ENCODE measurements at places on chromosomes 5 and 9.
A peak's percentile ranks its signal among the peaks of the same experiment; 100 is the strongest.

DNA sequence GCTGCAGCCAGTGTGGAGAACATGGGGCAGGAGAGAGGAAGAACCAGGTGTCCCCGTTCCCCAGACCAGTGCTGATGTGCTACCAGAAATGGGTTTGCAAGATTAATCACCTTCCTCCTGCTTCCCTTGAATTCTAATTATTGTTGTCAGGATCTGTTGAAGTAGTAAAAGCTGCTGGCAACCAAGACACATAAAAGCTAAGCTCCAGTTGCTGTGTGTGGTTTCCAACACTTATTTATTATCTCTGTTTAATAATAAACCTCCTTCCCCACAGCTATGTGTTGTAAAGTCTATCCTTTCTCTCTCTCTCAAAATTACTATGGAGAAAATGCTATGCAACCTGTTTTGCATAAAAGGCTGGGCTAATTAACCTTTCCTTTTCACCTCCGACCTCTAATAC is 2.3 kb upstream of the RETREG1 start:
- DNase-seq = no peak

- DNase-seq = no peak
These were observed 325.7 kb upstream of the WWC1 start for GRCh38 chr5:167965710-167966109.

DNA sequence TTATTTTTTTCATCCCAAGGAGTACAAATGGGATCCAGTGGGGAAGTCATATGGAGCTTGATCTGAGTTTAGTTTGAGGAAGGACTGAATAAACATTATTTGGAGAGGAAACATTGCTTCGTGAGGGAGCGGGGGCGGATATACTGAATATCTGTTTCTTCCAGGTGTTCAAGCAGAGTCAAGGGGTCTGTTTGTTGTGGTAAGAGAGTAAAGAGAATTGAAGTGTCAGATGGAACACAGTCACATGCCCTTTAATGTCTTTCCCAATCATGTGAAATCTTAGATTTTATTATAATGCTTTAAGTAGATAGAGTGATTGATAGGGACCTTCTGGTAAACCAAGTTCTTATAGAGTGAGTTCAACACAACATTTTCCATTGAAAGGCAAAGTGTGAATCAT is 33.7 kb downstream of the DDX46 start:
- DNase-seq = no peak

GRCh38 chr5:98349251-98349989 is 424.0 kb upstream of the RGMB start:
- peak; percentile 51 for DNase-seq

GRCh38 chr9:83154087-83154736 is 91.3 kb upstream of the RASEF start:
- no peak for DNase-seq

DNA sequence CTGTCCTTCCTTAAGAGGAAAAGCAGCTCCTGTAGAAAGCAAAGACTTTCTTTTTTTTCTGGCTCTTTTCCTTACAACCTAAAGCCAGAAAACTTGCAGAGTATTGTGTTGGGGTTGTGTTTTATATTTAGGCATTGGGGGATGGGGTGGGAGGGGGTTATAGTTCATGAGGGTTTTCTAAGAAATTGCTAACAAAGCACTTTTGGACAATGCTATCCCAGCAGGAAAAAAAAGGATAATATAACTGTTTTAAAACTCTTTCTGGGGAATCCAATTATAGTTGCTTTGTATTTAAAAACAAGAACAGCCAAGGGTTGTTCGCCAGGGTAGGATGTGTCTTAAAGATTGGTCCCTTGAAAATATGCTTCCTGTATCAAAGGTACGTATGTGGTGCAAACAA is 42.3 kb downstream of the NR4A3 start:
- no peak for DNase-seq

DNA sequence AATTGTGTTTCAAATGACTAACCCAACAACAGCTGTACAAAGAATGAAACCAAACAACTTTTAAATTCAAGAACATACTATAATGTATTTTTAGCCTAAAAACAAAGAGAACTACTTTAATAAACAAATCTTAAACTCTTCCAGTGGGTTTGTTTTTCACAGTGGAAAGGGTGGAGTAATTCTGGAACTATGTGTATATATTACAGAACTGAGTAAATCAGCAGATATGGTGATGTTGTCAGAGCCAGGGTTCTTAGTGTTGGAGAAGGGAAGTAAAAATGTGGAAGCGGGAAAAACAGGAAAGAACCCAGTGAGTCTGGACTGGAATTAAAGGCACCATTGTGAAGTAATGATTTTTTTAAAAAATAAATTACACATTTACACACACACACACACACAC is 144.9 kb downstream of the CDK5RAP2 start:
- peak; percentile 89 for DNase-seq

- DNase-seq = no peak
These were observed 198.6 kb upstream of the SH3GL2 start for GRCh38 chr9:17380126-17380861.

DNA sequence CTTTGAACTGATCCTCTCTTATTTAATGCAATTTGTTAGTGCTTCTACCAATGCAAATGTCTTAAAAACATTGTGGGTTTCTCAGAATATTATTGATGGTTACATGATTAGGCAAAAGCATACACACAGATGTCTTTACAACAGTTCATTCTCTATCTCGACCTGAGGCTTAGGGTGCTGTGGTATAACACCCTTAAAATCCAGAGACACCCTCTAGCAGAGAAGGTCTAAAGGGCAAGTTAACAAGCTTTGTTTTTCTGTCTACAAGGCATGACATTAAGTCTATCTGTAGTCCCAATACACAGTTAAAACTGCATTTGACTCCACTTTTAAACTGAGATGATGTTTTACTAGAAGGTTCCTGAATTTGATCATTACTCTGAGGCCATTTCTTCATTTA is 518.7 kb upstream of the MEF2C start:
- DNase-seq = no peak

DNA sequence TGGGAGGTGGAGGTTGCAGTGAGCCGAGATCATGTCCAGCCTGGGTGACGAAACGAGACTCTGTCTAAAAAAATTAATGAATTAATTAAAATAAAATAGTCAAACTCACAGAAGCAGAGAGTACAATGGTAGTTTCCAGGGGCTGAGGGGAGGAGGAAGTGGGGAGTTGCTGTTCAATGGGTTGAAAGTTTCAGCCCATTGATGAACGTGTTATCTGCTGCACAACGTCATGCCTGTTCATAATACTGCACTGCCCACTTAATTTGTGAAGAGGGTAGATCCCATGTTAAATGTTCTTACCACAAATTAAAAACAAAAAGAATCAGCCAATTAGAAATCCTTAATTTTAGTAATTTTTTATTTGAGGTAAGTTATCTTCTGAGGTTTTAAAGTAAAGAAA is 16.4 kb upstream of the RUFY1 start:
- no peak for DNase-seq

GRCh38 chr5:176360894-176361436 is 599 bp downstream of the KIAA1191 start:
- DNase-seq = no peak

GRCh38 chr9:26729187-26729586 is 163.4 kb downstream of the CAAP1 start:
- DNase-seq = no peak

- no peak for DNase-seq
These were observed 286.6 kb downstream of the FER start for GRCh38 chr5:109034306-109034705.

DNA sequence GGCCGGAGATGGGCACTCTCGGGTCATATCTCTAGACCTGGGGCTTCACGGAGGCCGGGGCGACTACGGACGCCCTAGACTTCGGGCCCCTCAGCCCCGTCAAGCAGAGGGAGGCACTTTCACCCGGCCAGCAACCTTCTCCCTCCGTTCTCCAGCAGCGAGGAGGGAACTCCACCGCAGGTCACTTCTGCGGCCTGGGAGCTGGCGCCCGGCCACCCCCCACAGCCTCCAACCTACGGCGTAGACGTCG is 201 bp downstream of the DOLK start:
- DNase-seq = no peak

DNA sequence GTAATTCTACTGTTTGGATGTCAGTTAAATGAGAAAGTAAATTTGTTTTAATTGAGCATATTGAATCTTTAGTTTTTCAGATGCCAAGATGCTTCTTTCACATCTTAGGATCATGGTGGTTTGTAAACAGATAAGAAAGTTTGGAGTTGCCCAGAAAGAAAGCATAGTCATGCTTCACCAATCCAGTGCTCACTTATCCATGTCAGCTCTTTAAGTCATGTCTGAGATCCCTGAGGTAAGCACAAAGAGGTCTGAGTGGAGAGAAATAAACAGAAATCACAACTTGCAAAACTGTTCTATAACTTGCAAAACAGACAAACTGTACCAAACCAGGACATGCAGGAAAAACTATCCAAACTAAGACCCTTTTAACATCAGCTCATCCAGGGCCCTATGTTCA is 87.7 kb downstream of the OSTF1 start:
- peak; percentile 67 for DNase-seq

GRCh38 chr9:494764-495163 is 280.1 kb downstream of the DOCK8 start:
- DNase-seq = no peak

DNA sequence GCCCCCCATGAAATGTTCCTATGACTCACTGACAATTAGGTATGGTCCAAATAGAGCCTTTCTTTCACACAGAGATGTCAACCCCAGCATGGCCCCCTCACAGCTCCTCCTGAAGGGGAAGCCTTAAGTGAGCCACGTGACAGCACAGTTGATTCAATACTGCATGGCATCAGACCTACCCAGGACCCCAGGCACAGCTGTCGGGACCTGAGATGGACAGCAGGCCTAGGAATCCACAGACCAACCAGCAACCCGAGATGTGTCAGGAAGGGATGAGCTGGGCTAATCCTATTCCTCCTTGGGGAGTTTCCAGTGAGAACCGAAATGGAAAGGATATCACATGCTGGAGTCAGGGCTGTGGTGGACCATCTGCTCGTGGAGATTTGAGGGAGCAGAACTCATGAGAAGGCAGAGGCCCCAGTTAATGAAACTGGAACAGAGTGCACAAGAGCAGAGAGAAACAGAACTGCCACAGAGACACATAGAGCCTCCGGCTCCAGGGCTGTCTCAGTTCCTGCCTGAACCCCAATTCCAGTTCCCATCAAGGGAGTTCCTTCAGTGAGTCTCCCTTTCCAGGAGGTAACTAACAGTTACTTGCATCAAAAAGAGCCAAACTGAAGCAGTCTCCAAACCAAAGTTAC is 42.1 kb upstream of the SMIM23 start:
- no peak for DNase-seq

DNA sequence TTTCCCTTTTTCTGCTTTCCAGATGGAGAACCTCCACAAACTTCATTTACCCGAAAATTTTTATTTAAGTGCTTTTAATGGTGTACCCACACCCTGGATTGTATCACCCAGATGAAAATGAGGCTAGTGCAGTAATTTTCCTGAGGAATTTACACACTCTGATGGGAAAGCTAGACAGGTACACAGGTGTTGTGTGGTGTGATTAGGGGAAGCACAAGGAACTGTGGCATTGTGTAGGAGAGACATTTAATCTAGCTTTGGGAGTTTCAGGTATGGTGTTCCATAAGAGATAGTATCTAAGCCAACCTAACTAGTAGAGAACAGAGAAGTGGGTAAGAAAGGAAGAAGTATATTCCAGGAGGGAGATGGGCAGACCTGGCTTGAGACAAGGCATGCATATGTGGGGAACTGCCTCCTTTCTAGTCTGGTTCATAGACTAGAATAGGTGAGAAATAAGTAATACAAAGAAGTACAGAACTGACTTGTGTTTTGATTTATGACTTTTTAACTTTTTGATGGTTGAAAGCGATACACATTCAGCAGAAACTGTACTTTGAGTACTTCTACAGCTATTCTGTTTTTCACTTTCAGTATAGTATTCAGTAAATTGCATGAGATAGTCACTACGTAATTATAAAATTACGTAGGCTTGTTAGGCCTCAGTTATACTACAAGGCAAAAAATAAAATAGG is 22.9 kb upstream of the ROPN1L start:
- DNase-seq = no peak

- DNase-seq = no peak
These were observed 328.6 kb upstream of the SLC24A2 start for GRCh38 chr9:20117482-20117881.

DNA sequence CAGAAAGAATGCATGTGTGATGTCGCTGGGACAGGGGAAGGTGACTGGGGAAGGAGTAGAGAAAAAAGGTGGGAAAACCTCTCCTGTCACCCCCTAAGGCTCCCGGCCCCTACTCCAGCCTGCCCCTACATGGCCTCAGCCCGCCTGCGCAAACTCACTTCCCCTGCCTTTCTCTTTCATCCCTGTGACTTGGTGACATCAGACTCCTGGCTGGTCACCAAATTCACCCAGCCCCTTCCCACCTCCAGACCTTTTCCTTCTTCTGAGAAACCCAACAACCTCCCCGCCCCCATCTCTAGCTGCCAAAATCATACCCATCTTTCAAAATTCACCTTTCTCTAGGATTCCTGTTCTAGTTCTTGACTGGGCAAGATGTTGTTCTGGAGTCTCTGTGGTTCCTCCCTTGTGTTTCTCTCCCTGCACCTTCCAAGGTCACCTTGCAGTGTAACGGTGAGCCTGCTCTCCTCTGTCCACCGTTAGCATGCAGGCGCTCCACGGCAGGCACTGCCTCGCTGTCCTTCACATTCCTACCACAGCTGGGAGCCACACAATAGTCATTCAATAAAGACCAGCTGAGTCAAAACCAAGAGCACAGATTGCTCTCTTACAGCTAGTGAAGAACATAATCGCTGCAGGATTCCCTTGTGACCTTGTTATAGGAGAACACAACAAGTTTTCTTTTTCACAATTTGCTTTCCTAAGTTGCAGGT is 134.5 kb downstream of the FANCC start:
- peak; percentile 45 for DNase-seq

GRCh38 chr5:80620211-80620610 is 34.2 kb upstream of the MSH3 start:
- peak; percentile 84 for DNase-seq

- DNase-seq = peak; percentile 77
These were observed 11.0 kb downstream of the TRIO start for GRCh38 chr5:14153932-14154731.

DNA sequence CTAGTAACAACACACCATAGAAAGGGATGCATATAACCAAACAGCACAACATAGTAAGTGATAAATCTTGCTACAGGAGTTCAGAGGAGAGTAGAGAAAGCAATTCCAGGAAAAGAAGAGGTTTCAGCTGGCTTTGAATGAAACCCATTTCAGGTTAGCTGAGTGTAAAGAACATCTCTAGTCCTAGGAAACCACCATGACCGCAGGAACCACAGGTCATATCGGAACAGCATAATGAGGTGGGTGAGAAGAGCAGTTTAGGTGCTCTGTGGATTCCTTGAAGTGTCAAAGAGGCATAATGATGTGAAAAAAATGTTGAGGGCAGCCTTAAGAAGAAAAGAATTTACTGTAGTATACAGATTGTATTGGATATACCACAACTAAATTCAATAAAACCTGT is 507.5 kb downstream of the MTRR start:
- DNase-seq = no peak

DNA sequence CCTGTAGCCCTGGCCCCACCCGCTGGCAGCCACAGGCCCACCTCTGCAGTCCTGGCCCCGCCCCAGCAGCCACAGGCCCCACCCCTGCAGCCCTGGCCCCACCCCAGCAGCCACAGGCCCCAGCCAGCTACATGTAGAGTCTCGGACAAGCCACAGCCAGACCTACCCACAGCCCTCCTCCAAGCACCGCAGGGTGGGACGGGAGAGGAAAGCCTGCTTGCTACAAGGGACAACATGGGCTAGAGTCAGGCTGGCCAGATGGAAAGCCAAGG is 49.5 kb upstream of the SARDH start:
- DNase-seq = peak; percentile 32

Measured in amniotic epithelial cell (primary cell).